ENCODE measurements at places on chromosomes 3 and 15.

- DNase-seq = no peak
These were observed 9.3 kb downstream of the LOXL1 start for GRCh38 chr15:73935547-73935946.

GRCh38 chr3:51692980-51693395 is 13.9 kb upstream of the GRM2 start:
- DNase-seq = no peak

DNA sequence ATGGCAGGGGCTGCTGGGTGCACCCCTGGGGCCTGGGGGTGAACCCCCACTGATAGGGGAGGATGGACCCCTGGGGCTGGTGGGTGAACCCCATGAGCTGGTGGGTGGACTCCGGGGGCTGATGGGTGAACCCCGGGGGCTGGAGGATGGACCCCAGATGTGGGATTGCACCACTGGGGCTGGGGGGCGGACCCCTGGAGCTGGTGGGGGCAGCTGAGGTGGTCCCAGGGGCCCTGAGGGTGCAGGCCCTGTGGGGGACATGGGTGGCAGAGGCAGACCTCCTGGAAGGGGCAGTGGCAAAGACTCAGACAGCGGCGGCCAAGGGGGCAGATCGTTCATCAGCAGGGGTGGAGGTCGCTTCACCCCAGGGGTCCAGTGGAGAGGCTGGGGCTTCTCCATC is 17.4 kb upstream of the TXNRD3 start:
- DNase-seq = no peak

DNA sequence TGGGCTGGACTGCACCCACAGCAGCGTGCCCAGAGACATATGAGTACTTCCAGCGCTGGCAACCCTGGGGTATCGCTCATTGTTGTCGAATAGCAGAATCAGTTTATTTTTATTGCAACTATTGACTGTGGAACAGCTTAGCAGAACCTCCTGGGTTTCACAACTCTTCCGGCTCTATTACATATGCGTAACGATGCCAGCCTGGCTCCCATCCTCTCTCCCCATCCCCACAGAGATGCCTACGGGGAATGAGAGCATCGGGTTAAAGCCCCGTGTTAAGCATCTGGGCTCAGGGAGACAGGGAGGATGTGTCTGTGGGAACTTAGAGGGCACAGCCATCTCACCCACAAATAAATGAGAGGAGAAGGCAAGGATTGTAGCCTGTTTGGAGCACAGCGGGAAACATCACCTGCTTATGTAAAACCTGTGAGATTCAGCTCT is 76.6 kb upstream of the DLG1 start:
- DNase-seq = no peak

GRCh38 chr15:83612898-83613635 is 40.9 kb upstream of the ADAMTSL3 start:
- DNase-seq = no peak

- DNase-seq = no peak
These were observed 375.2 kb downstream of the LSAMP start for GRCh38 chr3:116070061-116070460.

- no peak for DNase-seq
These were observed 113.2 kb upstream of the FGF7 start for GRCh38 chr15:49309889-49310288.

- no peak for DNase-seq
These were observed 67.7 kb upstream of the CSPG5 start for GRCh38 chr3:47646362-47646761.

DNA sequence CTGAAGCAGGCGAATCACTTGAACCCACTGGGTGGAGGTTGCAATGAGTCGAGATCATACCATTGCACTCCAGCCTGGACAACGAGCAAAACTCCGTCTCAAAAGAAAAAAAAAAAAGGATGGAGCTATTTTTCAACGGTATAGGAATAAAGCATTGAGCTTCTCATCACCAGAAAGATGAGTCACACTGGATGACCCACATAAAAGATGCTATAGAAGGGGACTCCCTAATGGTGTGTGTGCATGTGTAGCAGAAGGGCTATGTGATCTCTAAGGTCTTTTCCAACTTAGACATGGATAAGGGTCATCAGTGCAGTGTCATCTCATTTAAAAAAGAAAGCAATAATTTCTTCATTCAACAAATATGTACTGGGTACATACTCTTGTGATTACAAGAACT is 476.0 kb downstream of the MFSD1 start:
- no peak for DNase-seq

GRCh38 chr3:163644172-163644571 is 1434.1 kb downstream of the SI start:
- no peak for DNase-seq

DNA sequence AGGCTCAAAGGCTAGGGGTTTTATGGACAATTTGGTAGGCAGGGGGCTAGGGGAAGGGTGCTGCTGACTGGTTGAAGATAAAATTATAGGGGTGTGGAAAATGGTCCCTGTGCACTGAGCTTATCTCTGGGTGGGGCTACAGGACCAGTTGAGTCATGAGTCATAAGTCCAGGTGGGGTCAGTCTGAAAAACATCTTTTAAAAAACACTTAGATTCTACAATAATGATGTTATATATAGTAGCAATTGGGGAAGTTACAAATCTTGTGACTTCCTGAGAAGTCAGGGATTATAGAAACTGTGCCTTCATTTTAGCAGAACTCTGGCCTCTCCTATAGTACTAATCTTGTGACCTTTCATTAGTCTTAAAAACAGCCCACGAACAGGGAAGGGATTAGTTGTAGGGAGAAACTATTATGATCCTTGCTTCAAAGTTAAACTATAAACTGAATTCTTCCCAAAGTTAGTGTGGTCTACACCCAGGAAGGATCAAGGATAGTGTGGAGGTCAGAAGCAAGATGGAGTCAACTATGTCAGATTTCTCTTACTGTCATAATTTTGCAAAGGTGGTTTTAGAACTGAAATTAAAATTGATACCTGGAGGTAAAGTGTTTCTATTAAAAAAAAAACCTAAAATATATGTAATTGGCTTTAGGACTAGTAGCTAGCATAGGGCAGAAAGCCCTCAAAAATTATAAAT is 130.1 kb downstream of the P2RY1 start:
- no peak for DNase-seq

DNA sequence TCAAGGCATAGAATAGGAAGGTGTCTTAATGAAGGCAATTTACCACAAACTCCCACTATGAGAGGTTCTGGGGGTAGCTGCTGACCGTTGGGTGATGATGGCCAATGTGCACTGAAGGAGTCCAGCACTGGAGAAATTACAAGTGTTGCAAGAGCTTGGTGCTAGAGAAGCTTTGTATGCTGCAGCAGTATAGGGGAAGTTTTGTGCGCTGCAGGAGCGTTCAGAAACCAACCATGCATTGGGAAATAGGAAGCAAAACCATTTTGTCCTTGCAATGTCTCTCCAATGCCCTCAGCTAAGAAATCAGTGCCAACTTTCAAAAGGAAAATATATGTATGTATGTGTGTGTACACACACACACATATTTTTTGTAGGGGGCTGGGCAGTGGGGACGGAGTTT is 441.6 kb upstream of the NAALADL2 start:
- no peak for DNase-seq

GRCh38 chr3:193974671-193975535 is 161.0 kb upstream of the HES1 start:
- DNase-seq = no peak

- no peak for DNase-seq
These were observed 1001.3 kb downstream of the PLOD2 start for GRCh38 chr3:145159640-145160039.

GRCh38 chr3:165903885-165904630 is 66.8 kb upstream of the BCHE start:
- DNase-seq = no peak

- DNase-seq = no peak
These were observed 13.2 kb upstream of the PIK3R4 start for GRCh38 chr3:130759692-130760338.

- DNase-seq = peak; percentile 10
These were observed 35.3 kb downstream of the MUC20 start for GRCh38 chr3:195755791-195756676.

- DNase-seq = no peak
These were observed 467 bp downstream of the PIF1 start for GRCh38 chr15:64824929-64825430.

DNA sequence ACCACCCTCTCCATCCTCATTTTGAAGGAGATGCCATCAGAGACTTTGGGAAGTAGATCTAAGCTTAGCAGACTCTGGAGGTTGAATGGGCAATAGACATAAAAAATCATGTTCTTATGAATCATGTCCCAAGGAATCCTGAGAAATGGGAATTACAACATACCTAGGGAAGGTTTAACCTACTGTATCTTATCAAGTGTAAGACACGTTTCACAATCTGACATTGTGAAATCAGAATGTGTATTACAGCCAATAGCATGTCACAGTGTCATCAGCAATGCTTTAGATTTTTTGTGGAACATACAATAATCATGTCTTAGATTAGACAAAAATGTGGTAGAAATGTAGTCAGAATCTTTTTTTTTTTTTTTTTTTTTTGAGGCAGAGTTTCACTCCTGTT is 332.4 kb upstream of the TLE3 start:
- no peak for DNase-seq

DNA sequence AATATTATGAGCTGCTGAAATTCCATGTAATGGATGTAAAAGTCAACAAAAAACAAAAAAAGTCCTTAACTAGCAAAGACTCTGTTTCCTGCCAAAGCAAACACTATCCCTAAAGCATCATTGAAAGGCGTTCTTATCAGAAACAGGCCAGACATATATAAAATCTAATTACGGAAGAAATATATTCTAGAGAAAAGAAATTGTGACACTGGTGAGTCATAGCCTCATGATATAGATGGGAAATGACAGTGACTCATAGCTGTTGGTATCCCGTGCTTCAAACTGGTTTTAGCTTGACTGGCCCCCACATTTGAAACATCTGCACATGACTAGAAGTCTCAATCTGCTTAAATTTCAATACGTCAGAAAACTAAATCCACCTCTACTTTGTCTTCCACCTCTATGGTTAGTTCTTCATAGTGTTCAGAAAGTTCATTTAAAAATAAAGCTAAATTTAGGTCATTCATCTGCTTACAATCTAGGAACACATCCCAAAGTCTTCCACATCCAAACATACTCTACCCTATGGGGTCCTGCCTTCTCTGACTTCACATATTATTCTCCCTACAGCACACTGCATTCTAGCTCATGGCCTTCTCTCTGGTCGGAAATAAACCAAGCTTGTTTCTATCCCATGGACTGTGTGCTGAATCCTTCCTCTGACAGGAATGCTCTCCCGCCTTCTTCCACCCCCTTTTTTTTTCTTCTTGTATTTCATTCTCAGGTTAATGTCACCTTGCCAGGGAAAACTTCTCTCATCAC is 456.3 kb upstream of the ARRDC4 start:
- DNase-seq = no peak

GRCh38 chr15:96796841-96797240 is 466.3 kb downstream of the NR2F2 start:
- DNase-seq = no peak

GRCh38 chr3:159787794-159788205 is 200.8 kb upstream of the IL12A start:
- no peak for DNase-seq

DNA sequence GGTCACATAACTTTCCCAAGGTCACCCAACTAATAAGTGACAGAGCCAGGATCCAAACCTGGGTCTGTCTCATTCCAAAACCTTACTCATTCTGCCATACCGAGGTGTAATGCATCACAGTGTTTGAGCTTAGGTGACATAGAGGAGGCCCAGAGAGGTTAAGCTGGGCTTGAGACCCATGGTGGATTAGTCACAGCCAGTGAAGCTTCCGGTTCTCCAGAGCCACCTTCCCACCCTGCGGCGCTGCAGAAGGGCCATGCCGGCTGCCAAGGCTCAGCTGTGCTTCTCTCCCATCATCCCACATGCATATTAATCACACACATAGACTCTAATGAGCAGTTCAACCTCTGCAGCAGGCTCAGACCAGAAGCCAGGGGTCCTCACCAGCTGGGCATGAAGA is 42.2 kb downstream of the SPSB4 start:
- no peak for DNase-seq

- DNase-seq = no peak
These were observed 240.5 kb upstream of the CFAP20DC start for GRCh38 chr3:59290358-59290757.

- no peak for DNase-seq
These were observed 279.2 kb upstream of the TMC3 start for GRCh38 chr15:81653259-81653658.

DNA sequence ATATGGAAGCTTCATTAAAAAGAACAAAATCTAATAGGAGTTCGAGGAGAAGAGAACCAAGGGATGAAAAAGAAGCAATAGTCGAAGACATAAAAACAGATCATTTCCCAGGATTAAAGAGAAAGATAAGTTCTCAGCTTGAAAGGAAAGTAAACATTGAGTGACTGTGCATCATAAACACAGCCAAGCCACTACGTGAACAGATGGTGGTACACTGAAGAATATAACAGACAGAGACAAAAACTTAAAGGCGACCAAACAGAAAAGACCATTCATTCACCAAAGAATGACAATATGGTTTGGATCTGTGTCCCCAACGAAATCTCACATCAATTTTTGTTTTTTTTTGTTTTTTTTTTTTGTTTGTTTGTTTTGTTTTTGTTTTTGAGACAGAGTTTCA is 210.8 kb upstream of the LINGO1 start:
- no peak for DNase-seq

- DNase-seq = no peak
These were observed 87.1 kb upstream of the PLSCR4 start for GRCh38 chr3:146337991-146338390.

DNA sequence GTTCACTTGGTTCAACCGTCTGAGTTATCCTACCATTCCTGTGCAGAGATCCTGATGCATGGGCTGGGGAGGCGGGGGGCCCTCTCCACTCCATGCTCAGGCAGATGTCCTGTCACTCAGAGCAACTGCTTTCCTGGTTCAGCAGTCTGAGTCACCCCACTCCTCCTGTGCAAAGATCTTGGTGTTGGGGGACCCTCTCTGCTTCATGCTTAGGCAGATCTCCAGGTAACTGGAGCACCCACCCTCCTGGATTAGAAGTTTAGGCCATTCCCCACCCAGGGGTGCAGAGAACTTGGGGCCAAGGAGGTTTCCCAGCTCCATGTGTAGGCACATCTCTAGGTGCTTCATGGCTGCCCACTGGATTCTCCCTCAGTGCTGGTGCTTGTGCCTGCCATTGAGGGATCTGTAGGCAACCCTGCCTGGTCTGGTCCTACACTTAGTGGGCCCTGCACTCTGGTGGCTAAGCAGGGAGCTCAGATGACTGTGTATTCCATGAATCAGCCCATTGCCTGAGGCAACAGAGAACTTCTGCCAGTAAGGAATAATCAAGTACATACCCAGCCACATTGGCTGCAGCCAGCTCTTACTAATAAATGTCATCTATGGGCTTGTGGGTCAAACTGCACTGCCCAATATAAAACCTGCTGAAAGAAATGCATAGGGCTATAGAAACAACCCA is 465.4 kb upstream of the THBS1 start:
- DNase-seq = no peak

DNA sequence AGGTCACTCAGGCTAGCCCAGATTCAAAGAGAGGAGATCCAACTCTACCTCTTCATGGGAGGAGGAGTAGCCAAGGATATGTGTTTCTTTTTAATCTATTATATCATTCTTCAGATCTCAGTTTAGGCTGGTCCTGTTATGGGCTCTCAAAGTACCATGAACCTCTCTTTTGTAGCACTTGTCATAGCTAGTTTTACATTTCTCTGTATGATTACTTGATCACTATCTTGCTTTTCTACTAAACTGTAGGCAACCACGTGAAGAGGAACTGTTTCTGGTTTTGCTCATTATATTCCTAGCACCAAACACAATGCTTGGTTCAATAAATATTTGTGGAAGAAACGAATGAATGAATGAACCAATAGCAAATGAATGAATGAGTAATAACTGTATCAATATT is 29.6 kb downstream of the CD86 start:
- no peak for DNase-seq
